Activated T-helper 2 cell treated with anti-CD3 and anti-CD28 coated beads, Interferon-gamma antibody, Interleukin-2, Interleukin-4, amounts not matched to agents 10 μg/mL and 5 μg/mL and 100 μg/mL, durations not matched to agents 14 hours and 24 hours and 36 hours (primary cell): ENCODE measurements at places on chromosomes 4 and X.

DNA sequence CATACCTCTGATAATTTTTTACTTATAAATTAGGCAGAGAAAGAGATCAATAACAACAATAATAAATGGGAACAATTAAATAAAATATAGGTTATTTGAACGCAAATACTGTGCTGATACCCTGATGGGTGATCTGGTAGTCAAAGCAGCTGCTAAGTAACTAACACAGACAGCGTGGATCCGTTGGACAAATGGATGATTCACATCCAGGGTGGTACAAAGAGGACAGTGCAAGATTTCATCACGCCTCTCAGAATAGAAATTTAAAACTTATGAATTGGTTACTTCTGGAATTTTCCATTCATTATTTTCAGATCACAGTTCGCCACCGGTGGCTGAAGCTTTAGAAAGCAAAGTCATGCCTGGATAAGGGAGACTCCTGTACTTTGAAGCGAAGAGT, 1066.0 kb upstream of the ADGRL3 start:
- H3K27me3 ChIP-seq: no peaks in the 10 kb centered on the region
- no peaks in the 10 kb centered on the region for H3K4me1 ChIP-seq
- H3K36me3 ChIP-seq: no peaks in the 10 kb centered on the region
- H3K27ac ChIP-seq: no peak overlapping the region
- no peak for DNase-seq
- no peak overlapping the region for H3K4me3 ChIP-seq

DNA sequence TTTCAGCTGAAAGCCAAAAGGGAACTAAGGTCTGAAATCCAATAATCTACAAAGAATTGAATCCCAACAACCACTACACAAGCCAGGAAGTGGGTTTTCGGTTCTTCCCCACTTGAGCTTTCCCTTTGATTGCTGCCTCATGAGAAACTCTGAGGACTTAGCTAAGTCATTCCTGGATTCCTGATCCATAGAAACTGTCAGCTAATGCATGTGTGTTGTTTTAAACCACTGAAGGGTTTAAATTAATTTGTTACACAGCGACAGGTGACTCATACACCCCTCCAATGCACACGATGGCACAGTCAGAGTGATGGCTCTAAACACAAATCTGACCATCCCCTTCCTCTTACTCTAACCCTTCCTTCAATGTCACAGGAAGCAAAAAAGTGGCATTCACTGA, 282.9 kb downstream of the RAB28 start:
- H3K36me3 ChIP-seq: no peaks in the 10 kb centered on the region
- H3K4me3 ChIP-seq: no peak overlapping the region
- no peak for DNase-seq
- no peaks in the 10 kb centered on the region for H3K4me1 ChIP-seq
- no peak overlapping the region for H3K27ac ChIP-seq

DNA sequence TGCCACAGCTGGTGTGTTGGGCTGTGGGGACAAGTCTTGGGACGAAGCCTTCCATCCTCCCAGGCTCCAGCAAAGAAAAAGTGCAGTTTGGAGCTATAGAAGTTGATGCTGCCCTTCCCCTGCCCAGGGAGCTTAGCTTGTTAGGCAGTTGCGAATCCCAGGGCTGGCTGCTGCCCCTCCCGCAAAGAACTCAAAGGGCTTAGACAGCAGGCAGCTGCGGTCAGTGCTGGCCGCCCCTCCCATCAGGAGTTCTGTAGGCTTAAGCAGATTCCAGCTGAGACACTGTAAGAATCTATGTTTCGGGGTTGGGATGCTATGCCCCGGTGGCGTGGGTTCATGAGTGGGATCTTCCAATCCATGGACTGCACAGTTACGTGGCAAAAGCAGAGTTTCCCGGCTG, 956.7 kb downstream of the GLUD2 start:
- H3K4me3 ChIP-seq: no peak overlapping the region
- no peaks in the 10 kb centered on the region for H3K27me3 ChIP-seq
- H3K36me3 ChIP-seq: no peaks in the 10 kb centered on the region
- no peaks in the 10 kb centered on the region for H3K4me1 ChIP-seq

DNA sequence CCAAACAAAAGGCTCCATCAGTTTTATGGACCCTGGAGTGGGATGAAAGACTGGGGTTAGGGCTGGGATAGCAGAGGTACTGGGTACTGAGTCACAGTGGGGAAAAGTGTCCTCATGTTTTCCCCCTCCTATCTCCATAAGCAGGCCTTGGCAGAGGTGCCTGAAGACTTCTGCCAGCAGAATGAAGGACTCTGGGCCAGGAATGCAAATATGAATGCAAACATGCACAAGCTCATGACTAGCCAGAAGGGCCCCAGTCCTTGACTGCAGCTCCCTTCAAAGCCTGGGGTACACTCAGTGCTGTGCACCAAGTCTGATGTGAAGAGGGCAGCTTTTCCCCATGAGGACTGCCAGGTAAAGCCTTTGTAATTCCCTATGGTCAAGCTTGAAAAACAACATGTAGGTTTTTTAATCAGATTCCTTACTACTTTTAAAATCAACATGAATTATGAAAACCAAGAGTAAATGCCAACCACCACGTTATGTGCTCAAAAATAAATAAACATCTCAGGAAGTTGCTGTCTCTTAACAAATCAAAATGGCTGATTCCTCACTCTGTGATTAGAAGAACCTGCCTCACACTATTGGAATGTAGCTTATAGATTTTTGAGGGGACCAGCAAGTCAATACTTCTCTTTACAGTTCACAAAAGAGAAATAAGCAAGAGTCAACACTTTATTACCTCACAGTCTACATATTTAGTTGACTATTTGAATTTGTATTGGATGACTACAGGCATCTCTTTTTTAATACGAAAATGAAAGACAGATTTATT, 1512.0 kb downstream of the ARAP2 start:
- H3K4me3 ChIP-seq: no peak overlapping the region
- no peaks in the 10 kb centered on the region for H3K36me3 ChIP-seq
- no peak overlapping the region for H3K27ac ChIP-seq
- no peaks in the 10 kb centered on the region for H3K4me1 ChIP-seq

DNA sequence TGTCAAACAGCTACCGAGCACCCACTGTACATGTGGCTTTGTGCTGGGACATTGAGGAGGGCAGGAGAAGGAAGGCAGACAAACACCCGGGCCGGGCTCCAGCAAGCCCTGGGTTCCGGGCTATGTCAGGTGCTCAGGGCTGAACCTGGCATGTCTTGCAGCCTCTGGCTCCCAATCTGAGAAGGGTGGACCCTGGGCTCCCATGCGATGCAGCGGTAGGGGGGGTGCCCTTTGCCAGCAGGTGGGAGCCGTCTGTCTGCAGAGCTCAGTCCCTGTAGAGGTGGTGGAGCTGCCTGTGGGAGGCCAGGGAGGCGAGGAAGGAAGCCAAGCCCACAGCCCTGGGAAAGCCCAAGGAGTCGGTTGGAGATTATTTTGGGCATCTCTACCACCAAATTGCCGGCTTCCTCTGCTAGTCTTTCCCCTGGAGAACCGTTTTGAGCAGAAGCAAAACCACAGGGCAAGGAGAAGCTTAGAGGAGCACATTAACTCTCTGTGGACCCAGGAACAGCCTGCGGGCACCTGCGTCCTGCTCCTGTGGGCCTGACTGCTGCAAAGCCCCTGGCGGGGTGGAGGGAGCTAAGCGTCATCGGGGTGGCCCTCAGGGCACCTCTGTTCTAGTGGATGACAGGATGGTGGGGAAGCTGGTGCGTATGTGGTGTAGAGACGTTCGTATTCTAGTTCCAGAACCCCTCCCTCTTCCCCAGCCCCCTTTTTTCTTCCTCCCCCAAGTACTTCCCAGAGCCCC, 10.3 kb downstream of the CPZ start:
- no peak overlapping the region for H3K27ac ChIP-seq
- H3K4me3 ChIP-seq: no peak overlapping the region
- no peaks in the 10 kb centered on the region for H3K4me1 ChIP-seq
- DNase-seq: no peak
- H3K27me3 ChIP-seq: no peaks in the 10 kb centered on the region
- H3K36me3 ChIP-seq: no peaks in the 10 kb centered on the region

DNA sequence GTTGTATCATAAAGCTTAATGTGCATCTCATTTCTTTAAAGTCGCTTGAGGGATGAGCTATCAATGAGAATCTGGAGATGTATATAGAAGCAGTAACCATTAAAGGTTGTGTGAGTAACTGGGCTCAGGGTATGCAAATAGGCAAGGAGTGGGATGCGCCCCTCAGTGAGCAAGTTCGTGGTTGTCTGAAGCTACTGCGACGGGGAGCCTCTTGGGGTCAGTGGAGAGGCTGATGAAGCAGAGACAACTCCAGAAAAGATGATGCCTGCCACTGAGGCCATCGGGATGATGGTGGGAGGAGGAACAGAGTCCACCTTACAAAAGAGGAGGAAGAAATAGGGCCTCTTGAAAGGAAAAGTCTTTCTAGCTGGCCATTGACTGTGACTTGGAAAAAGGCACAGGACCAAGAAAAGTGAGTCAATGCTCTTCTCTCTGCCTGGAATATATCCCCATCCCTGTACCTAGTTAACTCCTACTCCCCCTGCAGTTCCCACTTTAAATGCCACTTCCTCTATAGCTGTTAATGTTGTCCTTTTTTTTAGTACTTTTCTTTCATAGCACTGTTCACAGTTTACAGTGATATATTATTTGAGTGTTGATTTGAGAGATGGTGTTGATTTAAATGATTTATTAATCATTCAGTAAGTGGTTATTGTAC, 51.4 kb upstream of the LSM6 start:
- no peaks in the 10 kb centered on the region for H3K36me3 ChIP-seq
- DNase-seq: no peak
- peak overlapping the region; percentile 23 for H3K4me3 ChIP-seq
- peaks cover 9% of the 10 kb centered on the region for H3K27me3 ChIP-seq
- H3K27ac ChIP-seq: peak overlapping the region; percentile 9
- H3K4me1 ChIP-seq: peaks cover 12% of the 10 kb centered on the region

GRCh38 chr4:4427121-4427870, 40.4 kb downstream of the NSG1 start:
- H3K4me3 ChIP-seq: no peak overlapping the region
- DNase-seq: no peak
- no peaks in the 10 kb centered on the region for H3K27me3 ChIP-seq
- H3K36me3 ChIP-seq: no peaks in the 10 kb centered on the region
- H3K27ac ChIP-seq: no peak overlapping the region
- peaks cover 5% of the 10 kb centered on the region for H3K4me1 ChIP-seq

GRCh38 chr4:67762086-67762485, 7.9 kb upstream of the GNRHR start:
- DNase-seq: no peak
- H3K36me3 ChIP-seq: no peaks in the 10 kb centered on the region
- no peaks in the 10 kb centered on the region for H3K27me3 ChIP-seq
- no peak overlapping the region for H3K27ac ChIP-seq

- no peaks in the 10 kb centered on the region for H3K27me3 ChIP-seq
- H3K36me3 ChIP-seq: no peaks in the 10 kb centered on the region
- no peaks in the 10 kb centered on the region for H3K4me1 ChIP-seq
- no peak for DNase-seq
These were observed 7.9 kb downstream of the SMIM31 start for GRCh38 chr4:164761746-164762275.
